ENCODE measurements at places on chromosomes 6 and 20.

DNA sequence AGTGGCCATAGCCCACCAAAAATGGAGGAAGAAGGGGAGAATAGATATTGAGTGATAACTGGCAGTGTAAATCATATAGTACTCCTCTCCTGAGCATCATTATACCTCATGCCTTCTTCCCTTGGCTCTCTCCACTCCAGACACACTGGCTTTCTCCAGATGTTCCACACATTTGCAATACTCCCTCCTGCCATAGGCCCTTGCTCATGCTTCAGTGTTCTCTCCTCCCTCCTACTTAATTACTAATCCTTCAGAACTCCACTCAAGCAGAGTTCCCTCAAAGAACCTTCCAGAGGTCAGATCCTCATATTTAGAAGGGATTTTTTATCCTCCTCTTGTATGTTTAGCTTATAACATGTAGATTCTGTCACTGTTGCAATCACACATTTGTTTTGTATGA lies 279.5 kb upstream of the SUPT3H start:
- DNase-seq = no peak

- peak; percentile 85 for DNase-seq
Observed at GRCh38 chr6:30769088-30769852, 24.9 kb upstream of the IER3 start.

DNA sequence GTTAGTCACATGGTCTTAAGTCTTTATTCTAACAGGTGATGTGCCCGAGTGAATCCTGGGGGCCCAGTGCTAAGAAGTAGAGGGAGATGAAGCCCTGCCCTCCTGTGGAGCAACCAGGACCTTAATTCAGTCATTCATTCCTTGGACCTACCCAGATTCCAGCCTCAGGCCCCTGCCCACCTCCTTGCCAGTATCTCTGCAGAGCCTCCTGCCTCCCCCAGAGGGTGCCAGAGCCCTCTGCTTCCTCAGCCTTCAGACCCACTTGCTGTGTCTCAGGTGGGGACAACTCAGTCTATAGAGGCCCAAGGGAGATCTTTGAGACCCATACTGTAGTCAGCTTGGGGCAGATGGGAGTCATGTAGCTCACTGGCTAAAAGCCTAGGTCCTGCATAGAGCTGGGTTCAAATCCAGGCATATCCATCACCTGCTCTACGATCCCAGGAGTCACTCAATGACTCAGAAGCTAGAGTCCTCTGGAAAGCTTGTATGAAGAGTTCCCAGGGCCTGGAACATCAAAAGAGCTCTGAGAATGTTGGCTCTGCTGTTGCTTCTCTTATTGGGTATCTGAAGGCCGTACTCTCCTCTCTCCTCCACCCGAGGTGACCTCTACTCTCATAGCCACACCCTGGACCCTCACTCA lies 3.9 kb upstream of the SIGLEC1 start:
- DNase-seq = peak; percentile 57

DNA sequence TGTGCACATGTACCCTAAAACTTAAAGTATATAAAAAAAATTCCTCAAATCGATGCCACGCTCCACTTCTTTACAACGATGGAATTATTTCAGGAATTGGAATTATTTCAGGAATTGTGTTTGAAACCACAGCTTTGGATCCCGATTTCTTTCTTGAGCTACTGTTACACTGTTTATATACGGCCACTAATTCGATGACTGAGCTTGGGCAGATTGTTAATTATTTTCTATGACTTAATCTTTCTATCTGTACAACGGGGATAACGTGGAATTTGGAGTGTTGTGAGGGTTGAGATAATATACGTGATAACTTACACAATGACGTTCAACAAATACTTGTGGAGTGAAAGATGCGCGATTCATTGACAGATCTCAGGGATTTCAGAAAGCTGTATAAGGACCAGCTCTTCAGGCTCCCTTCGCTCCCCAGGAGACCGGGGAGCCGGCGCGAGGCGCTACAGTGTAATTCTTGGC lies 171.3 kb downstream of the SLC16A10 start:
- no peak for DNase-seq

DNA sequence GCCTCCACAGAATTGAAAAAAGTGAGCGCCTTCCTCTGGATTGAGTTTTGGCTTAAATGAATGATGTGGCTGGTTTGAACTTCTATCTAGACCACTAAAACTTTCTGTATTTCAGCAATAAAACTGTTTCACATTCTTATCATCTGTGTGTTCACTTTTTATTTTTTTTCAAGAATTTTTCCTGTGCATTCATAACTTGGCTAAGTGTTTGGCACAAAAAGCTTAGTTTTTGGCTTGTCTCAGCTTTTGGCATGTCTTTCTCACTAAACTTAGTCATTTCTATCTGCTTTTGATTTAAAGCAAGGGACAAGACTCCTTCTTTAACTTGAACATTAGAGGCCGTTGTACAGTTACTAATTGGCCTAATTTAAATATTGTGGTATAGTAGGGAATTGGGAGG lies 1015.1 kb downstream of the EPHA7 start:
- DNase-seq = no peak

GRCh38 chr20:17806739-17807441 lies 107.1 kb downstream of the BANF2 start:
- DNase-seq = no peak

GRCh38 chr6:77466055-77466450 lies 2.8 kb upstream of the HTR1B start:
- peak; percentile 51 for DNase-seq

DNA sequence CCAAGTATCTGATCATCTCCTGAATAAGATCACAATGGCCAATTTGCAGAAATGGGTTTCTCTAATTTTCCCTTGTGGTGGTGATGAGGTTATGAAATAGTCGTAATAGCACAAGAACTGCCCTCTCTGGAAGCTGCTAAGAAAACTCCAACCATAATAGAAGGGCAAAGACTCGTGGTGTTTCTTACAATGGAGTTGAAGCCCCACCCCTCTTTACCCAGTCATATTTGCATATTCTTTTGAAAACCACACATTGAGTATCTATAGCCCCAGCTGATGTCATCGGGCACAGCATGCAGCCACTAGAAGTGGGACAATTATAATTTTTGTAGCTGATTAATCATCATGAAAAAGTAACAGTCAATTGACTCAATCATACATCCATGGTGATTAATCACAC lies 452.1 kb upstream of the POU3F2 start:
- no peak for DNase-seq

GRCh38 chr20:36467076-36467999 lies 74.0 kb upstream of the MYL9 start:
- DNase-seq = peak; percentile 59

GRCh38 chr6:35128496-35128895 lies 12.6 kb downstream of the TCP11 start:
- no peak for DNase-seq

DNA sequence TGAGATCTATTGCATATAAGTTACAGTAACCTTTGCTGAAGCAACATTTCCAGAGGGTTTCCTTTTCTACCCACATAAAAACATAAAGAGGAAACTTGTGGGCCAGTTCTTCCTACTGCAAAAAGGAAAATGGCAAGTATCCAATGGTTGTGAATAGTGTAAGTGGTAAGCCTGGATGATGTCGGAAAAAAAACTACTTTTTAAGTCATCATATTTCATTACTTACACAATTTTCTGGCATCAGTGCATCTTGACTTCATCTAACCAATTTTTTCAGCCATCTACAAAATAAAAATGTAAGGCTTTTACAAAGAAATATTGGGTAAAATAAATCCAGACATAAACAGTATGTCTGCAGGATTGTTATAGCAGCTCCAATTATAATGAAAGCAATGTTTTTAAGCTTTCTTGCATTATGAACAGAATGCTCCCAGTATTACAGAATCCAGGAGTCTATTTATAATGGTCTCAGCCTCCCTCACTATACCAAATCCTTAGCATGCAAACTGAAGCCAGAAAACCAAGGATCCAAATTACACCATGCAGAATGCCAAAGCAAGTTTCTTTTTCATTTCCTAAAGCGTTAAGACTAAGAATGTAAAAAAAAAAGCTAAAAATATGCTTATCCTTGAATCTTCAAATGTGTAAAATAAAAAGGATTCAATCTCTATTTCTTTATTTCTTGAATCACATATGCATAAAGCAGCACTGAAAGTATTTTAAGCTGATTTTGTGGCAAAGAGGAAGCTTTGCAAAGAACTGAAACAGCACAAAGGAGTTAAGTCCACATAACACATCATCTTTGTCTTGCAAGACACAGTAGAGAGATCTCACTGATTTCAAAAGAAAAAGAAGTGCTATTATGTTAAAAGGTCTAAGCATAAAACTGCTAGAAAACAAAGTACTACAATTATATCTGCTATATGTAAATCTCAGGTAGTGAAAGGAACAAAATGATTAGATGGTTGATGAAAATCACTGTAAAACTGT lies 126.8 kb upstream of the HMGCLL1 start:
- no peak for DNase-seq

Measured in activated CD8-positive, alpha-beta memory T cell treated with anti-CD3 and anti-CD28 coated beads, Interleukin-2, amount 10 ng/mL, durations not matched to agents 7 days and 5 days (primary cell).